CD4-positive, alpha-beta T cell treated with Interleukin-6 for 4 hours (primary cell): ENCODE measurements at places on chromosomes 3 and 15.

DNA sequence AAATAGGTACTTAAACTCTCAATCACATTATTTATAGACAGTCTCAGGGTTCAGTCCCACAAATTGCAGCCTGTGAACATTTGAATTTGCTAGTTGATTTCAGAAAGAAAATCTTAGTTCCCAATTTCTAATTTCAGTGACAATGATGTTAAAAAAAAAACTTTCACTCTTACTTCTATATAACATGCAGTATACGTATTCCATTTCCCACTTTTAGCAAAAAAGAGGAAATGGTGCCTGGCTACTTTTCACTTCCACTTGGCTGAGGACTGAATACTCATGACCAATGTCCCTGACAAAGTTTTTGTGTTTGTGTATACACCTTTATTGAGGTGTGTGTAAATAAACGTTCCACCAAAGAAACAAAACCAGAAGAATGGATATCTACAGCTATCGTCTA is 32.1 kb upstream of the XCR1 start:
- DNase-seq: no peak

DNA sequence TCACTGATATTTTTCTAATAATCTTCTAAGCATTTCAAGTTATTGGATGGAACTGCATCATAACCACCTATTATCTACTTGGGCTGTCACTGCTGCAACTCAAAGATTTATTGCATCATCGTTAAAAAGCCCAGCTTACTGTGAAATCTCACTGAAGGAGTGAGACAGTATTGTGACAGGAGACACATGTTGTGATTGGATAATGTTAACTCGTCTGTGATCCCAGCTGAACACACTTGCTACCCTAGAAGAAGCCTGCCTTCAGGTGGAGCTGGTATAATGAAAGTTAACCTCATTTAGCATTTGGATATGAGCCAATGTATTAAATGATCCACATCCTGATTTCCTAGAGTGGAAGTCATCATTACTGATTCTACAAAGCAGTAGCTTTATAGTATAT is 138.1 kb downstream of the MAP2K5 start:
- no peak for DNase-seq

- no peak for DNase-seq
Observed at GRCh38 chr3:181008796-181009195, 19.3 kb upstream of the DNAJC19 start.

DNA sequence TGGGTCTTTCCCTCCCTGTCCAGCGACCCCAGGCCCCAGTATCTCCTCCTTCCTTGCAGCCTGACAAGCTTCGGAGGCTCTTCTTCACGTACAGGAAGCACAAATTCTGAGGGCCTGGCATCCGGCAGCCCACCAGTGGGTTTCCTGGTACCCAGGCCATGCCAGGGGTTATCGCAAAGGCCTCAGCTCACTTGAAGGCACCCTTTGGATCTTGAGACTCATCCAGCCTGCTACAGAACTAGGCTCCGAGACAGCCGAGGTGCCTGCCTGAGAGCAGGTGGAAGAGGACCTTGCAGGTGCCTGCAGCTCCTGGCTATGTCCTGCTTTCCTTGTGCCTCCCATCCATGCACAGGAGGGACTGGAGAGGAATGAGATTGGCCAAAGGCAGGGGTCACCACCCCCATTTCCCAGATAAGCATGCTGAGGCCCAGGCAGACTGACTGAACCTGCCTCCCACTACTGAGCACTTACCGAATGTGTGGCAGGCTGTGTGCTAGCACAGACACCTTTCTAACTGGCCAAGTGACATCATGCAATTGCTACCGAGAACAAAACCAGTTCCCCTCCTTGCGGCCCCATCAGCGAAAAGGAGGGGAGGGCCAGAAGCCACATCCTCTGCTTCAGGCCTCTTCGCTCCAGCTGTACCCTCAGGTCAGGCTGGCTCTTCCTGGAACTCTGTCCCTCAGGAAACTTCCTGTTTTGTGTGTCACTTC is 11.2 kb downstream of the SH2D7 start:
- peak; percentile 63 for DNase-seq

- no peak for DNase-seq
Observed at GRCh38 chr3:53238886-53239285, 16.9 kb downstream of the TKT start.

DNA sequence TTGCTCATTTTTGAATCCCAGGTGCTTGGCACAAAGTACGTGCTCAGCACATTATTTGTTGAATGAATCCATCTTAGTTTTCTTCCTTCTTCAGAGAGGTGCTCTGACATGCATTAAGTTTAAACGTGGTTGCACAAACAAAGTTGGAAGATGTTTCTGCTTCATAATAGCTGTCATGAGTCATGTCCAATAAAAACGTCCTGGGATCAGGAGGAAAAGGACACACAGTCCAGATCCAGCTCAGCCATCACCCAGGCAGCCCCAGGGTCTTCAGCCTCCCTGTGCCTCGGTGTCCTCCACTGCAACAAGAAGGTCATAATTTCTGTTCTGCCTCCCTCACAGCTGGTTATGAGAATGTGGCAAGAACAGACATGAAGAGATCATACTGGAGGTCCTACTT is 55.4 kb downstream of the CCNL1 start:
- no peak for DNase-seq

GRCh38 chr3:144942093-144942837 is 970.6 kb downstream of the DIPK2A start:
- no peak for DNase-seq

DNA sequence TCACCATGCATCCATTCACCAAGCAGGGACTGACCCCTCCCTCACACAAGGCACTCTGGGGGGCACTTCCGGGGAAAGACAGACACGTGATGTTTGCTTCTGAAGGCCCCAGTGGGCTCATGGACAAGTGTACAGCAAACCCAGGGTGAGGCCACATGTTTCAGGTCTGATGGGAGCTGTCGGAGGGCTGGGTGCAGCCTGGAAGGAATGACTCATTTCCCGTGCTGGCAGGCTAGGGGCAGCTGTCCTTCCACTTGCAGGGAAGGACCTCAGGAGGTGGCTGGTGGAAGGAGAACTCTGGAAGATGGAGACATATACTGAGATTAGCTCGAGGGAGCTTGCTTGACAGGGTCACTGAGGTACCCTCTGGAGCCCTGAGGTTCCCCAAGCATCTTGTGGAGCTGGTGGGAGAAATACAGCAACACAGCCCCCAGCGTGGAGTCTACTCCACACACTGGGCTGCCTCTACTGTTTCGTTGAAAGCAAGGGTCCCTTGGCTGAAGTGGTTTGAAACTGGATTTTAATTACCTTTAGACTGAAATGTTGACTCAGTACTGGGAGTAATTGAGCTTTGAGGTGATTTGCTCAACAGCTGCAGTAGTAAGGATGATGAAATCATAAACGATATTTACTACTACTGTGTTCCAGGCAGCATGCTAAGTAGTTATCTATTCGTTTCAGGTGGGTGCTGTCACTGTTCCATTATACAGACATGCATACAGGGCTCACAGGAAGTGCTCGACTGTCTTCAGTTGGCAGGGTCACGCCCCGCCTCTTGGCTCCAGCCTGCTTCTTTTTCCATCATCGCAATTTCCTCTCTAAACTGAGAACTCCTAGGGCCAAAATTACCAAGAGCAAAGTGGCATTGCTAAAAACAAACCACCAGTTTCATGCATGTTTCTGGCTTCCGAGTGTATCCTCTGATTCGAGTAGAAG is 230.4 kb downstream of the ADAMTS17 start:
- peak; percentile 36 for DNase-seq

DNA sequence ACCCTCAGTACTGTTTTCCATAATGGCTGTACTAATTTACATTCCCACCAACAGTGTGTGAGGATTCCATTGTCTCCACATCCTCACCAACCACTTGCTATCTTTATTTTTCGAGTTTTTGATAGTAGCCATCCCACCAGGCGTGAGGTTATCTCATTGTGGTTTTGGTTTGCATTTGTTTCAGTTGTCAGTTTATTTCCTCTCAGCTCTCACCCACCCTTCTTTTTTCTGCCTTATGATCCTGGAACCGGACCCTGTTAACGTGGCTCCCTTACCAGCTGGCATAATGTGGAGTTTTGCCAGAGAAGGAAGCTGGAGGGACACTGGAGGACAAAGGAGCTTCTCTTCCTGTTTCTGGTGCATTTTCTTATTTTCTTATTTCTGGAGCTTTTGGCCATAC is 25.1 kb upstream of the SH3GL3 start:
- DNase-seq: no peak

DNA sequence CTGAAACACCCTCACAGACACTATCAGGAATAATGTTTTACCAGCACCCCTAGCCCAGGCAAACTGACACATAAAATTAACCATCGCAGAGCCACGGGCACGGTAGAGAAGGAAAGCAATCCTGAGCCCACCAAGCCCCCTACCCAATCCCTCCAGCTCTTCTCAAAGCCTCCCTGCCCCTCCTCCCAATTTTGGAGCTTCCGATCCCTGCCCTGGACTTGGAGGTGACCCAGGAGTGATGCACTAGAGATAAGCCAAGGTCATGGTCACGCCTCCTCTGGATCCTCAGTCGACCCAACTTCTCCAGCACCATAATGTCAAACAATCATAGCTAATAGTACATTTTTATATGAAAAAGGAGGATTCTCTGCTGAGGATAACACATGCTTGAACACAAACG is 188.7 kb upstream of the NSMCE3 start:
- no peak for DNase-seq
